NCI-H1436 (cell line): ENCODE measurements at places on chromosomes 13 and 19.

DNA sequence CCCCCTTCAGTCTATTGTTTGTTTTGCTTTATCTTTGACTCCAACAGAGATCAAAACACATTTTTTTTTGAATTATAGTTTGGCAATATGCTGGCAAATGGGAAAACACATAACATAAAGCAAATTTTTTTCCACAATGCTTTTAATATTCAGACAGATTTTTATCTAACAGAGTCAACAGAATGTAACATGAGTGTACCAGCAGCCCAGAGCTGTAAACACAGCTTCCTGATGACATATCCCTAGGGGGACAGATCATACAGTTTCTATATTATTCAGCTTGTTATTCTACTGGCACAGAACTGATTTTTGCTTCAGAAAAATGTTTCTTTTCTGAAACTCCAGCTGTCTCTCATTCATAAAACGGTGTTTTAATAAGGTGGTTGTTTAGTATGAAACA is 168.8 kb downstream of the OLFM4 start:
- DNase-seq: no peak

- no peak for DNase-seq
Measured at GRCh38 chr19:51692468-51692867, 662 bp upstream of the SPACA6 start.

GRCh38 chr13:20182231-20182846 is 10.4 kb downstream of the GJB2 start:
- peak; percentile 56 for DNase-seq

DNA sequence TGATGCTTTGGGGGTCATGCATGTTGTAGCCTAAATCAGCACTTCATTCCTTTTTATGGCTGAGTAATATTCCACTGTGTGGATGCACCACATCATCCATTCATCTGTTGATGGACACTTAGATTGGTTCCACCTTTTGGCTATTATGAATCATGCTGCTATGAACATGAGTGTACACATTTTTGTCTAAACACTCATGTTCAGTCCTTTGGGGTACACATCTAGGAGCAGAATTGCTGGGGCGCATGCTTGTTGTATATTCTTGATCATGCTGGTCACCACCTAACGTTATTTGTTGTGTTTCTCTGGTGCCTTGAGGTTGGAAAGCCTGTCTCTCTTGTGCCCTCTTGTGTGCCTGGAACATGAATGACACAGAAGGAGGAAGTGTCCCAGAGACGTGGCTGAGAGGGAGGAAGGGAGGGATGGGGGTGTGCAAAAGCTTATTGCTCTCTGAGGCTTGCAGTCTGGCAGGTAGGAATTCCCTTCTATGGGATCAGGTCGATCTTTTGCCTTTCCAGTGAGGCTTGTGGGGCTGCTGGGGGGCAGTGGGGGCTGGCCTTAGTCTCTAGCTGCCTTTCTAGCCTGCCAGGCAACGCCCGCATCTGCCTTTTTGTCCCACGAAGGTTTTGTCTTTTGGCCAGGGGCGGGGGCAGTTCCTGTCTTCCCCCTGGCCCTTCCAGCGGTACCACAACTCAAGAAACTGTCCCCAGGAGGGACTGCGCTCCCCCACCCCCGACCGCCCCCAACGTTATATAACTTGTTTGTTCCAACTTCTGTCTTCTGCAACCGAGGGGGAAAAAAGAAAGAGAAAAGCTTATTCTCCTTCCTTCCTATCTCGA is 7.6 kb downstream of the KLHL26 start:
- no peak for DNase-seq

DNA sequence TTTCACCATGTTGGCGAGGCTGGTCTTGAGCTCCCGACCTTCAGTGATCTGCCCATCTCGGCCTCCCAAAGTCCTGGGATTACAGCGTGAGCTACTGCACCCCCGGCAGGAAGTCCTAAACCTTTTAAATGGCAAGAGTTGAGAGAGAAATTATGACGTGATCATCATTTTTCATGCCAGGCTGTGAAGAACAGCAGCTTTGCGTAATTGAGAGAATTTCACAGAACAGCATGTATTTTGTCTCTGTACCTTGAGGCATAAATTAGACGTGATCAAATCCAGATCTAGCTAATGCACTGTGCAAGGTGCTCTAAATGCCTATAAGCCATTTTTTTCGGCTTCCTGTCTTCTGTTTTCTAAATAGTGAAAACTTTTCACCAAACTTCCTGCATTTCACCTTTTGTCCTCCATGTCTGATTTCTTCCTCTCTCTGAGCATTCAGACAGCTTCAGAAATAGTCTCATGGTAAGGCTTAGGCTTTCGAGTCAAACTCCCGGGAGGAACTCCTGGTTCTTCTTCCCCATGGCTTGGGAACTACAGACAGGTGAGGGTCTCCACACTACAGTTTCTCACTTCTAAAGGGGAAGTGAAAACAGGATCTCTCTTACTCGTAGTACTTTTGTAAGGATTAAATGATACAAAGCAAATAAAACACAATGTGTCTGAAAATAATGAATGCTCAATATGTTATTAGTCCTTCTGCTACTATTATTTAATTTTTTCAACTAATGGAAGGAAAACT is 51.0 kb downstream of the WDFY2 start:
- DNase-seq: no peak

DNA sequence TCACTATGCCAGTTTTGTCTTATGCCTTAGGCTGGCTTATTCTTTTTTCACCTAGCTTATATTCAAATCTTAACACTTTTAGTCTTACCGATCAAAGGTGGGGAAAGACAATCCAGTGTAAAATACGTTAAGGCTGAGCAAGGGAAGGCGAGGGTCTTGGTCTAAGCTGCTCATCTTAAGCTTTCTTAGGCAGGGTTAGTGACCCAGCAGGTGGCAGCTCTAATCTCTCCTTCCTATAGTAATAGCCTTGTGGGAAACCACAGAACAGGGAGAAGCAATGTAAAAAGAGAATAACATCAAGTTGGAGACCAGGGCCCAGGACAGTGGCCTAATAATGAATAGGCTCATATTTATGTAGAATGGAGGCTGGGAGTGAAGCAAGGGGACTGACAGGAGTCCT is 45.9 kb downstream of the COG3 start:
- DNase-seq: no peak

- DNase-seq: no peak
Measured at GRCh38 chr13:32031815-32032370, 319 bp downstream of the FRY start.

DNA sequence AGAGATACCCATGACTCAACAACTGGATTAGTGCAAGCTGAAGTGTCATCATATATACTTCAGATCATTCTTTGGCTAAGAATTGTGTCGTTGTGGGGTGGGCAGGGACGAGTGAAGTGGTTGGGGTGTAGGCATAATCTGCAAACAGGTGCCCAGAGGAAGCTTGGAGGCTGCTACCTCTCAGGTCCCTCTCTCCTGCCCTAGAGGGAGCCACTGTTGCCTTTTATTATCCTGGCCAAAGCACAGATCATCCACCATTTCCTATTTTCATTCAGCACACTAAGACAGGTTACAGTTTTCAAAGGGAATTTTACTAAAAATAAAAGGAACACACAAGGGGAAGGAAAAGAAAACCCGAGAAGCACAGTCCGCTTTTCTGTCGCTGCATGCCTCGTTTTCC is 126.6 kb downstream of the HS6ST3 start:
- DNase-seq: no peak

DNA sequence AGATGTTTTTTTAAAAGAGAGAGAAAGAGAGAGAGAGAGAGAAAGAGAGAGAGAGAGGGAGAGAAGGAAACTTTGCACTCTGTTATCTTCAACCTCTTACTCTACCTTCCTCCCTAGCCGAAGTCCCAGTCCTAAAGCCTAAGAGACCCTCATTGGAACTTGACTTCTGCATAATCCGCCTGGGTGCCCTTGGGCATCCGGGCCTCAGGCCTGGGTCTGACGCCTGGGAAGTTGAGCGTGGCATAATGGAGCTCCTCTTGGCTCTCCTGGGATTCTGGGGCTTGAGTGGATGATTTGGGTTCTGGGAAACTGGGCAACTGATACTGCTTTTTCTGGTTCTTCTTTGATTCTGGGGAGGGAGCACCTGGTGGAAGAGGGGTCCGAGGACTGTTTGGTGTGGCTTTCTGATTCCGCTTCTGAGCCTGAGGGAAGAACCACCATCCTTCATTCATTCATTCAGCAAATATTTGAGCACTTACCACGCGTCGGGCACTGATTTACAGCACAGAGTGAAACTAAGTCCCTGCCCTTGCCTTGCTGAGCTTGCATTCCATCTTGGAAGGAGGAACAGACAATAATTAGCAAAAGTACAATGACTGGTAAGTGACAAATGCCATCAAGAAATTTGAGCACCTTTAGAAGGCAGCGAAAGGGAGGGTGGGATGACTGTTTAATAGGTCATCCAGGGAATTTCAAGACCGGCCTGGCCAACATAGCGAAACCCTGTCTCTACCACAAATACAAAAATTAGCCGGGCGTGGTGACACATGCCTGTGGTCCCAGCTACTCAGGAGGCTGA is 6.3 kb downstream of the SIGLEC10 start:
- DNase-seq: no peak

- DNase-seq: no peak
Measured at GRCh38 chr13:46572752-46573431, 19.9 kb downstream of the LRCH1 start.

DNA sequence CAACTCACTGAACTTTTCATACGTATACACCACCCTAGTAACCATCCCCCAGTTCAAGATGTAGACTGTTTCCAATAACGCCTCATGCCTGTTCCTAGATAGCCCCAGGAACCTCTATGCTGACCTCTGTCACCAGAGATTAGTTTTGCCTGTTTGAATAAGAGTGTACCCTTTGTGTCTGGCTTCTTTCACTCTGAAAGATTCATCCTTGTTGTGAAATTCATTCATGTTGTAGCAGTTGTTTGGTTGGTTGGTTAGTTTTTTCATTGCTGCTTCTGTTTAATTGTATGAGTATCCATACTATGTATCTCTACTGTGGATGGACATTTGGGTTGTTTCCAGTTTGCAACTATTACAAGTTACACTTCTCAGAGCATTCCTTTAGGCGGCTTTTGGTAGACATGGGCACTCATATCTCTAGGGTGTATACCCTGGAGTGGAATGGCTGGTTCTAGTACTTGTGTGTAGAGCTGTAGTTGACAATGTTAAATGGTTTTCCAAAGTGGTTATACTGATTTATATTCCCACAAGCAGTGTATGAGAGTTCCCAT is 1.6 kb downstream of the RNASEH2B start:
- no peak for DNase-seq

- DNase-seq: no peak
Measured at GRCh38 chr19:53372196-53372595, 6.7 kb downstream of the ZNF525 start.

DNA sequence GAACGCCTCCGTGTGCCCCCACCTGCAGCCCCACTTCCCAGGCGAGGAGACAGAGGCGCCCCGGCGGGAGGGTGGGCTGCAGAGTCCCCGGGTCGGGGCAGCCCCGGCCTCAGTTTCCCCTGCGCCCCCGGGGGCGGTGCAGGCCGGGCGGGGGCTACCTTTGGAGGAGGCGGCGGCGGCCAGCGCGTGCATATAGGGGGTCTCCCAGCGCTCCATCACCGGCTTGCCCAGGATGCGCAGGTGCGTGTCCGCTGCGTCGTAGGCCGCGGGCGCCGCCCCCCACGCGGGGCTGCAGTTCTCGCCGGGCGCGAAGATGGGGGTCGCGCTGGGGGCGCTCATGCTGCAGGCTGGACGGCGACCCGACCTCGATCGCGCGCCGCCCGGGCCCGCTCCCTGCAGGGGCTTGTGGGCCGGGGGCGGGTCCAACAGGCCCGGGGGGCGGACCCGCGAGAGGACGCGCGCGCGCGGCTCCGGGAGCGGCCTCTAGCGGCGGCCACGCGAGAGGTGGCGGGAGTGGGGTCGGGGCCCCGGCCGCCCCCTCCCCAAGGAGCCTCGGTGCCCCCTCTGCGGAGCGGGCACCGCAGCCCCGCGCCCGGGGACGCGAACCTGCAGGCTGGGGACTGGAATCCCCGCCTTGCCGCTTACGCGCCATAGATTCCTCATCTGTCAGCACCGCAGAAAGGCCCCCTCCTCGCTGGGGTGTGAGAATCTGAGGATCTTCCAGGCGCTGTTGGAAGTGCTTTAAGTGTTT is at the start of gene GAMT:
GAMT (minus strand) TSS at position 405 of the 751 bp plus-strand sequence; CDS start at position 339, 66 bp downstream.
- peak; percentile 42 for DNase-seq

GRCh38 chr13:110073982-110074381 is 233.0 kb downstream of the COL4A1 start:
- no peak for DNase-seq

DNA sequence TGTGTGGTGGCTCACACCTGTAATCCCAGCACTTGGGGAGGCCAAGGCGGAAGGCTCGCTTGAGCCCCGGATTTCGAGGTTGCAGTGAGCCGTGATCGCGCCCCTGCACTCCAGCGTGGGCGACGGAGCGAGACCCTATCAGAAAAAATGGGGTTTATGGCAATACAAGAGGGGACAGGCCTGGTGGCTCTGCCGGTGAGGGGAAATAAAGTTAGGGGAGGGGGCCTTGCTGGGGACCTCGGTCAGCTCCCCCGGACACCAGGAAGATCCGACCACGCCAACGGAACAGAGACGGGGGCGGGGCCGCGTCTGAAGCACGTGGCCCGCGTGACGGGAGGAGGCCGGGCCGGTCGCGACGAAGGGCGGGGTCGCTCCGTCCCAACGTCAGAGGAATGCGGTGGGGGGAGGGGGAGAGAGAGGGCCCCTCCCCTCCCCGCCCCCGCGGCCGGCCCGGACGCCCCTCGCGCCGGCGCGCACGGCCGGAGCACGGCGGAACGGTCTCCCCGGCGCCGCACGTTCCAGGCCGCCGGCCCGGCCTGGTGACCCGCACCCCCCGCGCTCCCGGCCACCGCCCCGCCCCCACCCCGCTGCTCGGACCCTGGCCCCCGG is 1.9 kb upstream of the HNRNPL start:
- peak; percentile 87 for DNase-seq

GRCh38 chr19:29293736-29294342 is 80.9 kb upstream of the UQCRFS1 start:
- no peak for DNase-seq

- DNase-seq: no peak
Measured at GRCh38 chr13:112708560-112709240, 18.9 kb downstream of the ATP11A start.

- DNase-seq: no peak
Measured at GRCh38 chr19:8458380-8458779, 13.6 kb downstream of the HNRNPM start.

DNA sequence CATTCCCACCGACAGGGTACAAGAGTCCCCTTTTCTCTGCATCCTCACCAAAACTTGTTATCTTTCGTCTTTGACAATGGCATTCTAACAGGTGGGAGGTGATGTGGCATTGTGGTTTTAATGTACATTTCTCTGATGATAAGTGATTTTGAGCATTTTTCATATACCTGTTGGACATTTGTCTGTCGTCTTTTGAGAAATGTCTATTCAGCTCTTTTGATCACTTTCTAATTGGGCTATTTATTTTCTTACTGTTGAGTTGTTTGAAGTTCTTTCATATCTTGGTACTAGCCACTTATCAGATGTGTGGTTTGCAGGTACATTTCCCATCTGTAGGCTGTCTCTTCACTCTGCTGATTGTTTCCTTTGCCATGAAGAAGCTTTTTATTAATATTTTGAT is 219.0 kb upstream of the SOX1 start:
- DNase-seq: no peak

GRCh38 chr13:99721606-99722337 is 220.5 kb downstream of the TM9SF2 start:
- no peak for DNase-seq

GRCh38 chr19:33376941-33377557 is 3.5 kb downstream of the CEBPG start:
- no peak for DNase-seq
